ENCODE measurements at places on chromosomes 6 and 20.

- no peak for DNase-seq
Observed at GRCh38 chr6:72811971-72812421, 190.1 kb downstream of the KCNQ5 start.

DNA sequence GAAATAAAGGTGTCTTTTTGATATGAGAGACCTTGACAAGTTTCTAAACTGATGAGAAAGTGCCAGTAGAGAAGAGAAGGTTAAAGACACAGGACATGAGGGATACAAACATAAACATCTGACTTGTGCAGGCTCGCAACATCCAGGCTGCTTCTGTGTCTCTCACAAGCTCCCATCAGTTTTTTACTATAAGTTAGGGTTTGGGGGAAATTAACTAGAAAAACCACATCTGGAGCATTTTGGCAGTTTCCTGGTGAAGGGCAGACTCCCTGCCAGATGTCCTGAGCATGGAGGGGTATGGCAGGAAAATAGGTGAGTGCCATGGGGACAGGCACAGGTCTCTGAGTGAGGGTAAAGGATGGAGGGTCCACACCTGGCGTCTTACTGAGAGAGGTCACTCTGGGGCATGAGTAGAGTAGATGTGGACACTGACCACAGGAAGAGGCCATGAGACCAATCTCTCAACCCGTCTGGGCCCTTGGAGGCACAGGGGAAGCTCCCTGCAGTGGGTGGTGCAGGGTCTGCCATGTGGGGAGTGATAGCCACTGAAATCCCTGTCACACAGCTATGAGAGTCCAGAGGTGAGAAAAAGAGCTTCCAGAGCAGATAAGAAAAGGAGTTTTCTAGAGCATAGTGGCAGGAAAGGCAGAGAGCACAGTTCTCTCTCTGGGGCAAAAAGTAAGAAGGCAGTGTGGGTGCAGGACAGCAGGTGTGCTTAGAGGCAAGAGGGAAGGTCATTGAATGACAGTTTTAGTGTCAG is 193.3 kb upstream of the SYNDIG1 start:
- no peak for DNase-seq

DNA sequence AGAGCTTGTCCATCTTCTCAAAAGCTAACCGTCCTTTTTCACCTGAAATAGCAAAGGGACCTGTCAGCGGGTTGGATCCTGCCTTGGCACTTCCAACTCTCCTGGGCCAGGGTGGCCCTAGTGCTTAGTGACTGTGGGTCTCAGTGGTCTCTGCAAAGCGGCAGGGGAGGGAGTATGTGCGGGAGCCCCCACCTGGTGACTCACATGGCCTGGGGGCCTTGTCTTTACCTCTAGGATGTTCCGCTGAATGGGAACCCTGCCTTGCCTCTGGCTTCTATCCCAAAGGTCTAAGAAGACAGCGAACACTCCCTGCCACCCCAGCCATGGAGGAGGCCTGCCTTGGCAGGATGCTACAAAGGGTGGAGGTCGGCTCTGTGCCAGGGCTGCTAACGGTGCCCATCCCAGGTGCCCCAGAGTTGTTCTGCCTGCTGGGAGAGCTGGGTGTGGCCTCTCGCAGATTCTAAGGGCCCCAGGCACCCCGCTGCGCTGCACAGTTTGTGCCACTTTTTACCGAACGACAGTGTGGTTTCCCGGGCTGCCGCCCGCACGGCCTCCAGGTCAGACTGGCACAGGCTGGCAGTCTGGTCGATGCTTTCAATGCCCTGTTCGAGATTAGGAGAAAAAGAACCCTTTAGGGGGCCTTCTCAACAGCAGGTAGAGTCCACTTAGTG is 77.2 kb downstream of the PTPN1 start:
- no peak for DNase-seq

DNA sequence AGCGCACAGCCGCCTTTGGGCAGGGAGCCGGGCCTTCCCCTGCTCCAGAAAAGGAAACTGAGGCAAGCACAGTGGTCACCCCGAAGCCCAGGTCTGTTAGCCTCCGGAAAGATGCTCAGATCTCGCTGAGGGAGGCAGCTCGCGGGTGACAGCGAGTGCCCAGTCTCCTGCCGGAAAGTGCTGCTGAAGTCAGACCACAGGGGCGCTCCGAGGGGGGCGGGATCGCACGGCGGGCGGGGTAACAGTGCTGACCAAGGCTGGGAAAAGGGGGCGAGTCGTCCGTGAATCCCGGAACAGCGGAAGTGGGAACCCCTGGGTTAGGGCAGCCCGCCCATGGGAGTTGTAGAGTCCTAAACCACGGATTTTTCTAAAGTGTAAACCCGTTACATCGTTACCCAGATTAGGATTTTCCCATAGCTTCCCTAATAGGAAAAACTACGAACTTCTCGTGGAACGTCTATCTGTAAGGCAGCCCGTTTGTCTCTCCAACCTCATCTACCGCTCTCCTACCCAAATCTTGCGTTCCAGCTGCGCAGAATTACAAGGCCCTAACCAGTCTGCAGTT is 504 bp downstream of the VPS16 start:
- no peak for DNase-seq

DNA sequence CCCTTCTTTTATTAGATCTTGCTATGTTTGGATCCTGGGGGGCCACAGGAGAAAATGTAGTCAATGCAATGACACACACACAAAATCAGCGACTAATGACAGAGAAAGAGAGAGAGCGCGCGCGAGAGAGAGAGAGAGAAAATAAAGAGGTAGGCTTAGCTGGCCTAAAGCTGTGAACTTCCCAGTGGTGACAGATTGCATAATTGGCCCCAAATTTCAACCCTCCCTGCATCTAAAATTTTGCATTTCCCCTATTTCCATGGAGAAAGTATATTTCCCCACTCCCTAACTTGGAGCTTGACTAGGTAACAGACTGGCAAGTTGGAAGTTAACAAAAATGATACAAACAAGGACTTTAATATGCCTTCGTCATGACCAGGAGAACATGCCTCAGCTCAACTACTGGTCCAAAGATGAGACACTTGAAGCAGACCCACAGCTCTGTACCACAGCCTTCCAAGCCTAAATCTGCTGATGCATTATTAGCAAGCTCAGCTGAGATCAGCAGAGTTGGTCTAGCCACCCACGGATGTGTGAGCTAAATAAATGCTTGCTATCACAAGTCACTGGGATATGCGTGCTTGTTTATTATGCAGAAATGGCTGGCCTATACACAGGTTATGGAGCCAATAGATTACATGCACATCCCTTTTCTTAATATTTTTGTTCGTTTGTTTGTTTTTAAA is 118.1 kb upstream of the PRDM1 start:
- no peak for DNase-seq
